ENCODE measurements at places on chromosomes 16 and 17. TPM values are rescaled to one million over a fixed set of nuclear protein-coding genes. Genes with fewer than 3 reads are reported as not detected.

- no peaks in the 10 kb centered on the region for H3K36me3 ChIP-seq
- no peak for DNase-seq
- H3K27me3 ChIP-seq, result no peaks in the 10 kb centered on the region
- no peak overlapping the region for H3K4me3 ChIP-seq
- H3K27ac ChIP-seq, result no peak overlapping the region
- peaks cover 29% of the 10 kb centered on the region for H3K4me1 ChIP-seq
Observed at GRCh38 chr16:14523632-14524031, 106.4 kb downstream of the PARN start.

Gene SLC6A4
- total RNA-seq, result 4.9 TPM

Gene SEPTIN12
- not detected for total RNA-seq

DNA sequence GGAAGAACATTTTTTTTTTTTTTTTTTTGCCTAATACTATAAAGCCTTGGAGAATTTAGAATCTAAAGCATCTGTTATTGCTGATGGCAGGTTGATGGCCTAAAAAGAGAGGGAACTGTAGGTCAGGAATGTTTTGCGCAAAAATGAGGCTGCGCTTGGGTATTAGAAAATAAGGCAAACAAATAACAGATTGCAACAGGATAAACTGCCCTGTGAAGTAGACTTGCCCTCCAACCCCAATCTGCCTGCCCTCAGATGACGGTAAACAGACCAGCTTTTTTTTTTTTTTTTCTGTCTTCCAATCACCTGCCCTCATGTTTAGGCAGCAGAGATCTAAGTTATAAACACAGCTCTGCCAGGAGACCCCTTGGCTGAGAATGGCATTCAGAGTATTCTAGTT is 3.8 kb upstream of the DHX8 start:
- peaks cover 21% of the 10 kb centered on the region for H3K4me1 ChIP-seq
- DNase-seq, result no peak
- H3K27ac ChIP-seq, result no peak overlapping the region
- H3K36me3 ChIP-seq, result no peaks in the 10 kb centered on the region
- no peaks in the 10 kb centered on the region for H3K27me3 ChIP-seq
- no peak overlapping the region for H3K4me3 ChIP-seq

GRCh38 chr17:82820278-82821251 is 19.3 kb downstream of the ZNF750 start:
- H3K27ac ChIP-seq, result no peak overlapping the region
- no peak for DNase-seq
- no peak overlapping the region for H3K4me3 ChIP-seq
- H3K4me1 ChIP-seq, result no peaks in the 10 kb centered on the region

Gene NTN3
- total RNA-seq, result 0.13 TPM

GRCh38 chr16:23512168-23512695 is 1.9 kb upstream of the GGA2 start:
- no peaks in the 10 kb centered on the region for H3K36me3 ChIP-seq
- DNase-seq, result no peak
- peaks cover 10% of the 10 kb centered on the region for H3K4me1 ChIP-seq
- H3K4me3 ChIP-seq, result no peak overlapping the region
- no peak overlapping the region for H3K27ac ChIP-seq
- H3K27me3 ChIP-seq, result no peaks in the 10 kb centered on the region

Gene GP1BA
- total RNA-seq, result not detected

GRCh38 chr16:77869997-77870813 is 81.8 kb downstream of the VAT1L start:
- H3K27ac ChIP-seq, result peak overlapping the region; percentile 47
- DNase-seq, result peak; percentile 34
- no peak overlapping the region for H3K4me3 ChIP-seq
- peaks cover 11% of the 10 kb centered on the region for H3K4me1 ChIP-seq

DNA sequence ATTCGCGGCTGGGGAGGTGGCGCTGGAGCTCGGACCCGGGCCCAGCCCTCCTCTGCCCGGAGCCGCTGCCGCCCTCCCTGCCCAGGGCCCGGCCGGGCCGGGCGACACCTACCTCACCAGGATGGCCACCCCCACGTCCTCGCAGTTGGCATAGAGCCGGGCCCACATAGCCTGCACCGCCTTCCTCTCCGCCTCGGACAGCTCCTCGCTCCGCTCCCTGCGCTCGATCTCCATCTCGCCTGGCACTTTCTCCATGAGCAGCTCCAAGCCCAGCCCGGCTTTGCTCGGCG is 276 bp downstream of the CYGB start:
- no peaks in the 10 kb centered on the region for H3K36me3 ChIP-seq
- no peaks in the 10 kb centered on the region for H3K27me3 ChIP-seq
- H3K27ac ChIP-seq, result peak overlapping the region; percentile 66
- peak; percentile 79 for DNase-seq

DNA sequence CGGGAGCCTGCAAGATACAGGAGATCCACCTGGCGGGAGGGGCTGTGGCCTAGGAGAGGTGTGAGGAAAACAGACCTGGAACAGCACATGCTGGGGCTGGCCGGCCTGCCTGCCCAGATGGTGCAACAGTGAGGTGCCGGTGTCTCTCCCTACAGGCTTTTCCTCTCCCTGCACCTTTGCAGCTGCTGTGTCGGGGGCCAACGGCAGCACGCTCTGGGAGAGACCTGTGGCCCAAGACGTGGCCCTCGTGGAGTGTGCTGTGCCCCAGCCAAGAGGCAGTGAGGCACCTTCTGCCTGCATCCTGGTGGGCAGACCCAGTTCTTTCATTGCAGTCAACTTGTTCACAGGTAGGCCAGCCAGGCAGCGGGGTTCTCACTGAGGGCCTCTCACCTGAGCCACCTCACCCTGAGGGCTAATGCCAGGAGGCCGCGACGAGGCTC is 15.9 kb downstream of the RGS11 start:
- peaks cover 8% of the 10 kb centered on the region for H3K4me1 ChIP-seq
- no peak overlapping the region for H3K27ac ChIP-seq
- H3K27me3 ChIP-seq, result no peaks in the 10 kb centered on the region

GRCh38 chr16:3518292-3518985 is 17.6 kb downstream of the CLUAP1 start:
- no peak for DNase-seq
- no peaks in the 10 kb centered on the region for H3K27me3 ChIP-seq
- no peak overlapping the region for H3K4me3 ChIP-seq
- no peak overlapping the region for H3K27ac ChIP-seq
- no peaks in the 10 kb centered on the region for H3K4me1 ChIP-seq
- peaks cover 71% of the 10 kb centered on the region for H3K36me3 ChIP-seq

DNA sequence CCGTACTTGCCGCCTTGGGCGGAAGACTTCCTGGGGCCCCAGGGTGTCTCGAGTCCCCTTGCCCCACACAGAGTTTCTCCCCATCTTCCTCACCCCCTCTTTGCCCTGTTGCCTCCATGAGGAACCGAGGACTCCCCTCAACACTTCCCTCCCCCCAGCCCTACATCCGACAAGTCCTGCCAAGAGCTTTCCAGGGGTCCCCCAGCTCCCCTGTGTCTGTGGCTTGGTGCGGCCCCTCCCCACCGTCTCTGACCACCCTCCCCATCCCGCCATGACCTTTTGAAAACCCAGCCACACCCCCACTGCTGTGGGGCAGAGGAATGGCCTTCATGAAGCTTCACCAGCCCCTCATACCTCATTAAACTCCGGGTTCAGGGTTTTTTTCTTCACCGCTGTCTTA is 11.4 kb downstream of the SCGB1C2 start:
- H3K27me3 ChIP-seq, result no peaks in the 10 kb centered on the region
- no peaks in the 10 kb centered on the region for H3K4me1 ChIP-seq
- no peak for DNase-seq
- H3K36me3 ChIP-seq, result no peaks in the 10 kb centered on the region
- H3K27ac ChIP-seq, result no peak overlapping the region
- H3K4me3 ChIP-seq, result no peak overlapping the region

DNA sequence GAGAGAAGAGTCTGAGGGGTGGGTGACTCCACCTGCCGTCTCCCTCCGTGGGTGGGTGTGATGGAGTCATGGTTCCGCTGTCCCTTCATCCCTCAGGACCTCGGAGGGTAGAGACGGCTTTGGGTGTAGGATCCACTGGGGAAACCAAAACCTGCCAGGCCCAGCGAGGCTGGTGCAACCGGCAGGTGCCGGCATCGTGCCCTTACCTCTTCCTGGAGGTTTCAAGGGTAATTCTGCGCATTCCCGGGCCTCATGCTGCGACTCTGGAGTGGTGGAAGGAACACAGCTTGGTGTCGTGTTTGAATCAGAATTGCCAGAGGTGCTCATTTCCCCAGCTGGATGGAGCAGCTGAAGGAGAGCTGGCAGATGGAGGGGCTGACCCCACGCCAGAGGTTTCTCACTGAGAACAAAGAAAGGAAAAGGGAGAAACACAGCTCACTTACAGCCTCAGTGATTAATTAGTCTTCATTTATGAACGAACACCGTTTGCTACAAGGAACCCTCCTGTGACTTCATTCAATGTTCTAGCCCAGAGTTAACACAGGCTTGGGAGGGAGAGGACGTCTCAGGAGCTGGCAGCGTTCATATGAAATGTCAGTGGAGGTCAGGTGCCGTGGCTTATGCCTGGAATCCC is 16.3 kb upstream of the ATP2A3 start:
- DNase-seq, result no peak
- H3K4me1 ChIP-seq, result peaks cover 22% of the 10 kb centered on the region
- no peaks in the 10 kb centered on the region for H3K36me3 ChIP-seq
- no peaks in the 10 kb centered on the region for H3K27me3 ChIP-seq
- no peak overlapping the region for H3K27ac ChIP-seq

- peak overlapping the region; percentile 40 for H3K27ac ChIP-seq
- peak; percentile 63 for DNase-seq
- no peak overlapping the region for H3K4me3 ChIP-seq
Observed at GRCh38 chr17:65547253-65547670, 14.2 kb downstream of the AXIN2 start.

DNA sequence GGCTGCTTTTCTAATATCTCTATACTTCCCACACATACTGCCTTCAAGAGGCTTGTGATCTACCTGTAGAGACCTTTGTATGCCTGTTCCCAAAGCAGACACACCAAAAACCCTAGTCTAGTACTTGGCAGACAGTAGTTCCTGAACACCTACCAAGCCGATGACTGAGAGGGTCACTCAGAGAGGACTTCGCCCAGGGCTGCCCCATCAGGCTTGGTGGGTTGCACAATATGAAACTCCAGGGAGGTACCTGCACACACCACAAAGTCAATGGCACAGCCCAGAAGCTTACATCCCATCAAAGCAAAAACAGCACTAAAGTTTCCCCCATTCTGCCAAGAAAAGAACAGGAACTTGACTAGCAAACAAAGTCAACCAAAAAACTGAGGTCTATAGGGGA is 30.3 kb downstream of the ASPA start:
- no peaks in the 10 kb centered on the region for H3K27me3 ChIP-seq
- no peak overlapping the region for H3K4me3 ChIP-seq
- H3K36me3 ChIP-seq, result no peaks in the 10 kb centered on the region
- H3K4me1 ChIP-seq, result no peaks in the 10 kb centered on the region
- no peak overlapping the region for H3K27ac ChIP-seq

- H3K4me1 ChIP-seq, result no peaks in the 10 kb centered on the region
- peak; percentile 13 for DNase-seq
- no peaks in the 10 kb centered on the region for H3K27me3 ChIP-seq
Observed at GRCh38 chr17:49548506-49549310, 27.0 kb upstream of the NXPH3 start.

Gene PPL
- 55.5 TPM for total RNA-seq

Gene UNK
- 49.0 TPM for total RNA-seq

Gene FSCN2
- total RNA-seq, result 20.7 TPM

DNA sequence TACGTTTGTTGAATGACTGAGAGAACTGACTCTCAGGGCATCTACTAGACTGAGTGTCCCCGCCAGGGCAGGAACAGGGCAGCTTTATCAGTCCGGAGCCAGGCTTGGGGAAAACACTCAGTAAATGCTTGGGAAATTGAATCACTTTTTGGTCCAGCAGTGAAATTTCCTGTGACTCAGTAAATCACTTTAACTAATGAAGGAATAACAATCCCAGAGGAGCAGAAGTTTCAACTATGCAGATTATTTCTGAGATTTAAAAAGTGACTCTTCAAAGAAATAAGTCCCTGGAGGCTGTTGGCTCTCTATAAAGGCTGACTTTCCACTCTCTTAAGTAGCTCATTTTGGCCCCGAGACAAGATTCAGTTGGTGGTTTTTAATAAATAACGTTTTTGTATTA is 101.8 kb downstream of the FOXL1 start:
- H3K27me3 ChIP-seq, result no peaks in the 10 kb centered on the region
- no peak overlapping the region for H3K4me3 ChIP-seq
- no peaks in the 10 kb centered on the region for H3K4me1 ChIP-seq
- no peaks in the 10 kb centered on the region for H3K36me3 ChIP-seq
- DNase-seq, result no peak
- peak overlapping the region; percentile 56 for H3K27ac ChIP-seq

DNA sequence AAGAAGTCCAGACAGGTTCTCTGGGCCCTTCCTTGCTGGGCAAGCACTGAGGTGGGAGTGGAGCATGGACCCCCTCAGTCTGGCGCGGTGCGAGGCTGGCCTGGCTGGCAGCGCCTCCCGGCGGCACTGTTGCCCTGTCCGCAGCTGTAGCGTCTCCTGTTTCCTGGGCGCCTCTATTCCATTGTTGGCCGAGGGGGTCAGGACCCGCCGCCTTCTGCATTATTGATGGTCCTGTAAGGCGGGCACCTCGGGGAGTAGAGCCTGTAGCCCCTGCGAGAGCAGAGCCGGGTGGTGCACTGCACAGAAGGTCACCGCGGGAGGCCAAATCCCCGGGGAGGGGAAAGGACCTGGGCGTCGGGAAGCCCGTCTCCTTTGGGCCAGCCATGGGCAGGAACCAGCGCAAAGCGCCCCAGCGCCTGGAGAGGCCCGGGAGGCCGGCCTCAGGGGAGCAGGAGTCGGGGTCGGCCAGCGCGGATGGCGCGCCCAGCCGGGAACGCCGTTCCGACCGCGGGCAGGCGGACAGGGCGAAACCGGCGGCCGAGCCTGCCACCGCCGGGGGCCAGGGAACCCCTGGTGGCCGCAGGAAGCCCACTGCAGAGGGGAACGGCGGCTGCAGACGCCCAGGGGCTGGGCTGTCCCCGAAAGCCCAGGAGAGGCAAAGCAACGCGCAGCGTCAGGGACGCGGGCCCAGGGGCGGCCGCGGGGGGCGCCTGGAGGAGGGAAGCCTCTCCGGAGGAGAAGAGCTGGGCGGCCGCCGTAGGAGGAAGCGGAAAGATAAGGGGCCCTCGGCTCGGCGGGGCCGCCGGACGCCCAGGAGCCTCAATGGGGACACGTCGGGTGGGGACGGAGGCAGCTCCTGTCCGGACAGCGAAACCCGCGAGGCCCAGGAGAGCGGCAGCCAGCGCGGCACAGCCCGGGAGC is at the start of gene MYO15B:
Gene MYO15B (plus strand): TSS at position 126 of the 921 bp plus-strand sequence. CDS start 258 bp downstream, at position 384.
- H3K27me3 ChIP-seq, result no peaks in the 10 kb centered on the region
- H3K4me1 ChIP-seq, result peaks cover 15% of the 10 kb centered on the region
- peak within 1 kb of the TSS; percentile 97 for H3K27ac ChIP-seq
- H3K4me3 ChIP-seq, result peak within 1 kb of the TSS; percentile 58

DNA sequence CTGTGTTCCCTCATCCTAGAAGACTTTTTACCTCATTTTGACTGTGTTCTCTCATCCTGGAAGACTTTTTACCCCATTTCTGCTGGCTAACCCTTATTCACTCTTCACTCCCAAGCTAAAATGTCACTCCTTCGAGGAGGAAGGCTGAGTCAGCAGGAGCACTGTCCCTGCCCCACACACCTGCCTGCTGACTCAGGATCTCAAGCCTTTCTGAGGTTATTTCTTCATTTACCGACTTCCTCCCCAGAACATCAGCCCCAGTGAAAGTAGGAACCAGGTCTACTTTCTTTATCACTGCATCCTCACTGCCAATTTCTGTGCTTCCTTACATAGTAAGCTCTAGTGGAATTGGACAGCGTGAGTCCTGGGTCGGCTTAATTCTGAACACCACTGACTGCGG is 220.6 kb downstream of the HS3ST4 start:
- H3K27me3 ChIP-seq, result no peaks in the 10 kb centered on the region
- H3K4me3 ChIP-seq, result no peak overlapping the region
- no peak overlapping the region for H3K27ac ChIP-seq
- DNase-seq, result no peak
- H3K36me3 ChIP-seq, result no peaks in the 10 kb centered on the region
- no peaks in the 10 kb centered on the region for H3K4me1 ChIP-seq

Data from thyroid gland (tissue), 4 donors.